T-helper 22 cell (primary cell): ENCODE measurements at places on chromosomes 13 and 19.

DNA sequence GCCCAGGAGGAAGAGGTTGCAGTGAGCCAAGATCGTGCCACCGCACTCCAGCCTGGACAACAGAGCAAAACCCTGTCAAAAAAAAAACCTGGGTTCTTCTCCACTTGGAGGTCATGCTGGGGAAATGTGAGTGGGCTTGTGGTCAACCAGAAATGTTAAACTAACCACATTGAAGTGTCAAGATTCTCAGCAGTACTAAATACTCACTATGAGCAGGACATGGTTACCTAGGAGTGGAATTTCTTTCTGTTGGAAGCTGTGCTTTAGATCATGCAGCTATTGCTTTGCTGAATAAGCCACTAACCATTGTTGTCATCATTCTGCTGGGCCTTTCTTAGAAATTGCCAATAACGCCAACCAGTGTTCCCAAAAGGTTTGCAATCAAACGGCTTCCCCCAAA lies 253.3 kb upstream of the TSHZ3 start:
- DNase-seq, result no peak

GRCh38 chr19:54422136-54422535 lies 6.9 kb downstream of the TTYH1 start:
- no peak for DNase-seq

DNA sequence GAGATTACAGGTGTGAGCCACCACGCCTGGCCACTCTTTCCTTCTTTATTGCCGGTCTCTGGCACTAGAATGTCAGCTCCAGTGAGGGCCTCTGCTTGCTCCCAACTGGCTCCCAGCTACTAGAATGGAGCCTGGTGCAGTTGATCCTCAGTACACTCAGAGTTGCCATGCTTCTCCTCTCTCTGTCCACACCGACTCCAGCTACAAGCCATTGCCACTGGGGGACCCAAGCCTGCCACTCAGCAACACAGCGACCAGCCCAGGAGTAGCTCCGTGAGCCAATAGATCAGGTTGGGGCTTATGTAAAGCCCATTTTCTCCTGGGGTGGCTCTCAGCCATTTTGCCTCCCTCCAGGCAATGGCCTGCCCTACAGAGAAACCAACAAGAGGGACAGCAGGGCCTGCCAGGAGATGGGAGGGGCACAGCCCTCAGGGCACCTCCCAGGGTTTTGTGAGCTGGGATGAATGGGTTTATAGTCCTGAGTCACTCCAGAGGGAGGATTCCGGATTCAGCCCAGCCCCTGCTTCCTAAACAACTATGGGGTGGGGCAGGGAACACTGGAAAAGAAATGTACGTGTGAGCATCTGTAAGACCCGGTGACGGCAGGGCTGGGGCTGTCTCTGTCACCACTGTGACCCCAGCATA lies 36.5 kb downstream of the OPA3 start:
- DNase-seq, result no peak

DNA sequence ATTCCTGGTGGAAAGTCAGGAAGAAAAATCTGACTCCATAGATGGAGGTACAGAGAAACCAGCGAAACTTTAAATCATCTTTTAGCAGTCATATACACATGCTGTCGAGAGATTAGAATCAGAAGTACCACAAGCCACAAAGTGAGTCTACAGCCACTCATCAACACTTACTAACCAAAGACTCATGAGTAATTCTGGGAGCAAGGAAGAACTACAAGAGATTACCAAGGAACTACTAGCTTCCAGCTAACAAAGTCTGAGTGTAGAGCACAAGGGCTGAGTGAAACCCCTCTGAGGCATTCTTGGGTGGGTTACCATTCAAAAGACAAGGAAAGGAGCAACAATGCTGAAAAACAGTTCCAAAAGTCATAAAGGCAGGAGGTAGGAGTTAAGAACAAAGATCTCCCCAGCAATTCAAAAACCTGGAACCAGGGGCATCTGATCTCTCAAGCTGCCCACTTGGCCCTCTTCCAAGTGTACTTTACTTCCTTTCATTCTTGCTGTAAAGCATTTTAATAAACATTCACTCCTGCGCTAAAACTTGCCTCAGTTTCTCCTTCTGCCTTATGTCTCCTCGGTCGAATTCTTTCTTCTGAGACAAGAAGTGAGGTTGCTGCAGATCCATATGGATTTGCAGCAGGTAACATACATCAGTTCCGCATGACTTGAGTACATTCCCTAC lies 13.0 kb downstream of the RBM26 start:
- no peak for DNase-seq

GRCh38 chr13:36366031-36366430 lies 19.8 kb upstream of the SPART start:
- DNase-seq, result no peak

- no peak for DNase-seq
These were observed 43.1 kb downstream of the SUGP2 start for GRCh38 chr19:18990128-18990708.

DNA sequence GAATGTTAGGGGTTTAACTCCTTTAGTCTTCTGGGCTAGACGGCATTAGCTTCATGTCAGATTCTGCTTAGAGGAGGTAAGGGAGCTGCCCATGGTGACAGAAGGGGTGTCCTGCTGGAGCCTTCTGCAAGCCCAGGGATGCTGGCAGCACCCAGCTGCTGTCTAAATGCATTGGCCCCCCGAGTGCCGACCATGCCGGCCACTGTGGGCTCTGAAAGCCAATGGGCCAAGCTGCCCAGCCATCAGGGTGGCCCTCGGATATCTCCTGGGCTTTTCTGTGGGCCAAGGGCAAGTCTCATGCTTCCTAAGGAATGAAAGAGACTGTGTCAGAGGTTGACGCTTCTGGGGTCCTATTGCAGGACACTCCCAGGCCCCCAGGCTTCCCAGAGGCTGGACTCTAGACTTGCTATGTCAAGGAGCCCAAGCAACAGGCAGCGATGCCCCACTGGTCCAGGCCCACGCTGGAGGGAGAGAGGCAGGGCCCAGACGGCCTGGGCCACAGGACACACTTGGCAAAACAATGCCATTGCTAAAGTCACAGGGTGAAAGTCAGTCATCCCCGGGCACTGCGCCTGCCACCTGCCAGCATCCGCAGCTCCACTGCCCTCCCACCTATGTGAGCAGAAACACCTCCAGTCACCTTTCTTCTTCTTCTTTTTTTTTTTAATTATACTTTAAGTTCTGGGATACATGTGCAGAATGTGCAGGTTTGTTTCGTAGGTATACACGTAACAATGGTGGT lies 160.2 kb upstream of the GPR12 start:
- DNase-seq, result no peak

DNA sequence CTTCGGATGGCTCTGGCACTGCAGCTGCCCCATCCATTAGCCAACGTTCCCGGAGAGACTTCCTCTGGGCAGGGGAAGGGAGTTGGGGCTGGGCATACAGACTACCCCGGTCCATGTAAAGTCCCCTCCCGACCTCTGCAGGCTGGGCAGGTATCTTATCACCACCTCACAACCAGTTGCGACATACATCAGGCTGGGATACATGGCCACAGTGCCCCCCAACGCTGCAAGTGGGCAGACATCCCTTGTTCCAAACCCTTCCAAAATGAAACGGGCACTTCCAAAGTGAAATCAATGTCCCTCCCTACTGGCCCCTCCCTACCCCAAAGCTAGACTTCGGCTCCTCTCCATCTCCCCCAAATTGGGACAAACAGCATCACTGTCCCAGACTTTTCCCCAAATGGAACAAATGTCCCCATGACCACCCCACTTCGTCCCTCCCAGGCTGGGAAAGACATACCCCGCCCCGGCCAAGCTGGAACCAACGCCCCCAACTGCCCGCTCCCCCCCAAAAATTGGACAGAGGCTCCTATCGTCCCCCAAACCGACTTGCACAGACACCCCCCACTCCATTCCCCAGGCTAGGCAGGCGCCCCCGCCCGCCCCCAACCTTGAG lies 5.0 kb downstream of the PALM3 start:
- DNase-seq, result no peak
